ENCODE measurements at places on chromosomes 12 and 14.

DNA sequence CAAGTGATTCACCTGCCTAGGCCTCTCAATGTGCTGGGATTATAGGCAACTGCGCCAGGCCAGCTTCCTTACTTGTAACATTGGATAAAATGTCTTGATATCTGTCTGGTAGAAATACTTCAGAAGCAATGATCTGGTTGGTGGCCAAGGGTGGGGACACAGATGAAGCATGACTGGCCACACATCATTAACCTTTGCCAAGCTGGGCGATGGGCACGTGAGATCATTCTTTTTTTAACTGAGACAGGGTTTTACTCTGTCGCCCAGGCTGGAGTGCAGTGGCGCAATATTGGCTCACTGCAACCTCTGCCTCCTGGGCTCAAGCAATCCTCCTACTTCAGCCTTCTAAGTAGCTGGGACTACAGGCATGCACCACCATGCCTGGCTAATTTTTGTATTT lies 31.1 kb downstream of the PLEKHH1 start:
- no peak for DNase-seq

DNA sequence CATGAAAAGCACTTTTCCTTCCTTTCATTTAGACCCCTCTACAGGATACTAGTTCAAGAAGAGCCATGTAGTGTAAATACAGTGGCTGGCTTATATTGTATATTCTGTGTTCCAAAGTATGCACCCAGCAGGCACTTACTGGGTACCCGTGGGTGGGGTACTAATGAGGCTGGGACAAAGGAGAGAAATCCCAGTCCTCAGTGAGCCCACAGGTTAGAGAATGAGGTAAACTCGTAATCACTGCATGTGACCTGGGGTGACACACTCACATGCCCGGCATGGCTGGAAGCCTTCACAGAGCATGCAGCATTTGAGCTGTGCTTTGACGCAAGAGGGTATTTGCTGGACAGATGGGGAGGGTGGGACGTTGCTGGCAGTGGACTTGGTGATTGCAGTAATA lies 17.1 kb downstream of the SLC24A4 start:
- no peak for DNase-seq

DNA sequence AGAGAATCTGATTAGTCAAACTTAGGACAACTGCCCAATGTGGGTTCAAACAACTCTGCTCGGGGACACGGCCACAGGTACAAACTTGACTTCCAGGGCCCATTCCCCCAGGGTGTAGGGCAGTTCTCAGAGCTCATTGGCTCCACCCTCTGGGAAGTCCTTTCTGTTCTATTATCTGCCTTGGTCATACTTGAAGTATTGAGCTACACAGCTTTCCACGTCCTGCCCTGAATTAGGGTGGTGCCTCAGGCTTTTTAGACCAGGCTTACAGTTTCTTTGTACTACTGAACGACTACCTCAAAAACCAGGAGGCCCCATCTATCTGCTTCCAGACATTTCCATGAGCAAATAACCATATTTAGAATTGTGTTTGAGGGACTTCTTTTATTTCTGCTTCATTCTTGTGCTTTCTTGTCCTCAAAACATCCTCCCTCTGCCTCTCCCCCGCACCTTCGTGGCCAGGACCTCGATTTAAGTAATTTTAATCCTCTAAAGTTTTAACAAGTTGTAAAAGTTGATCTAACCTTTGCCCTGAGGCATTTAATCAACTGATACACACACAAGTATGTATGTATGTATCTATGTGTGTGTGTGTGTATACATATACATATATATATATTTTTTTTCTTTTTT lies 281.7 kb upstream of the AMIGO2 start:
- DNase-seq: no peak

DNA sequence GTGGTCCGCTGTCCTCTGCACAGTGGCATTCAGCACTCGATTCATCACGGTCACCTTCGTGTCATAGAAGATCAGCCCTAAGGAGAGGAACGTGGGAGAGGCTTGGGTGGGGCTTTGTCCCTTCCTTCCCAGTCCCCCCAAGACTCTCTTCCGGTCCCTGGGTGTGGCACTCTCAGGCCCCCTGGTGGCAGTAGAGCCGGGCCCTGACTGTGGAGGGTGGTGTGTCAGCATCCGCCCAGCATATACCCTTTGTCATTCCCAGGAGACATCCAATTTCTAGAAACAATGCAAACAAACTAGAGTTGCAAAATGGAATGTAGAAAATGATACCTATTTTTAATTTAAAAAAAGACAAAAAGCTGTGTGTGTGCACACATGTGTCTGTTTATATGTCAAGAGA lies 45.0 kb downstream of the TRAFD1 start:
- DNase-seq: no peak

DNA sequence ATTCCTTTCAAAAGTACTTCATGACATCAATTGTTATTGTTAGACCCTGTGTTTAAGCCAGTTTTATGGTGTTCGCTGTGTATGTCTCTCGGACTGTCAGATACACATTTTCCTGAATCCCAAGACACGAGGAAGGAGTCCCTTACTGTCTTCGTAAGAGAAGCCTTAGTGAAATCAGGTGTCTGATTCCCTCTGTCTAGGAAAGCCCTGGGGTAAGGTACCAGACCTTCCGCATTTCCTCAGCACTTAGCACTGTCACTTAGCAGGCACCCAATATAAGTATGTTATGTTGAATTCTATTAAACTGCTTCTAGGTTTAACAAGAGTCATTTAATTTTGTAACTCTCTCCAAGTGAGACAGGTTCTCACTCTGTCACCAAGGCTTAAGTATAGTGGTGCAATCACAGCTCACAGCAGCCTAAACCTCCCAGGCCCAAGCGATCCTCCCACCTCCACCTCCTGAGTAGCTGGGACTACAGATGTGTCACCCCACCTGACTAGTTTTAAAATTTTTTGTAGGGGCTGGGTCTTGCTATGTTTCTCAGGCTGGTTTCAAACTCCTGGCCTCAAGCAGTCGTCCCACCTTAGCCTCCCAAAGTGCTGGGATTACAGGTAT lies 111.0 kb downstream of the BBS10 start:
- DNase-seq: no peak

- DNase-seq: no peak
Measured at GRCh38 chr12:29741342-29742241, 42.1 kb downstream of the TMTC1 start.

GRCh38 chr12:115466076-115466475 lies 782.1 kb upstream of the TBX3 start:
- no peak for DNase-seq

GRCh38 chr14:83006121-83006670 lies 1472.5 kb upstream of the SEL1L start:
- DNase-seq: no peak

- no peak for DNase-seq
Measured at GRCh38 chr14:59187802-59188460, 536 bp upstream of the DAAM1 start.

- DNase-seq: no peak
Measured at GRCh38 chr14:20837831-20838230, 35.2 kb upstream of the RNASE1 start.

DNA sequence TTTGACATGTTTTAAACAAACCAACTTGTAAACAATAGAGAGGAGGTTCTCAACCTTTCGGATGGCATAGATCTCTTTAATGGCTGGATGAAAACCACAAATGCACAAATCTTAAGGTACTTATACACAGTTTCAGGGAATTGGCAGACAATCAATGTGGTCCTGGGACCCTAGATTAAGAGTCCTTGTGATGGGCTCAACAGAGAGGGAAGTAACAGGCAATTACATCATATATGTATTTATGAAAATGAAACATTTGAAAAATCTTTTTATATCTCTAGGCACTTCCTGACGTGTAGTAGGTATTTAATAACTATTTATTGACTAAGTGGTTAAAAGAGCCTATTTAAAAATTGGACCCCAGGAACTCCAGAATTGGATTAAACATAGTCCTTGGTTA lies 897 bp downstream of the ACTR10 start:
- no peak for DNase-seq

DNA sequence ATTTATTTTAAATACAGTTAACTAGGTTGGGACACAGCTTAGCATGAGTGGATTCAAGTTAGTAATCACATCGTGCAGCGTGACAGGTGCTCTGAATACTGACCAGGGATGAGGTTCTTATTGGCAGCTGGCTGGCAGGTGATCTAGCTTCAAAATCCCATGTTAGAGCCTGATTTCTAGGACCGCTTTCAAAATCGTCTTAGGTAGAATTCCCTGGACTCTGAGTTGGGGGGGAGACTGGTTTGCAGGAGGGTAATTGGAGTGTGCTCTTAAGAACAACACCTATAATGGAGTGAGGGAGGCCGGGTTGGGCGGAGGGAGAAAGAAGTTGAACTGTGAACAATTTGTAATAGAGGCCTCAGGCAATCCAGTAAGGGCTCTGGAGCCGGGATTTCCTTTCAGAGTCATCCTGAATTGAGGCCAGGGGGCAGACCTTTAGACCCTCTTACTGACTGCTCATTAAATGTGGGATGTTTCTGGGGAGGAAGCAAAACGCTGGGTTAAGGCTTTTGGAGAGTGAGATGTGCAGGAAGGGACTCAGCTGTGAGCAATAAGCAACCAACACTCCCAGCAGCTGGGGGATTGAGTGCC lies 874 bp upstream of the YARS2 start:
- DNase-seq: no peak

DNA sequence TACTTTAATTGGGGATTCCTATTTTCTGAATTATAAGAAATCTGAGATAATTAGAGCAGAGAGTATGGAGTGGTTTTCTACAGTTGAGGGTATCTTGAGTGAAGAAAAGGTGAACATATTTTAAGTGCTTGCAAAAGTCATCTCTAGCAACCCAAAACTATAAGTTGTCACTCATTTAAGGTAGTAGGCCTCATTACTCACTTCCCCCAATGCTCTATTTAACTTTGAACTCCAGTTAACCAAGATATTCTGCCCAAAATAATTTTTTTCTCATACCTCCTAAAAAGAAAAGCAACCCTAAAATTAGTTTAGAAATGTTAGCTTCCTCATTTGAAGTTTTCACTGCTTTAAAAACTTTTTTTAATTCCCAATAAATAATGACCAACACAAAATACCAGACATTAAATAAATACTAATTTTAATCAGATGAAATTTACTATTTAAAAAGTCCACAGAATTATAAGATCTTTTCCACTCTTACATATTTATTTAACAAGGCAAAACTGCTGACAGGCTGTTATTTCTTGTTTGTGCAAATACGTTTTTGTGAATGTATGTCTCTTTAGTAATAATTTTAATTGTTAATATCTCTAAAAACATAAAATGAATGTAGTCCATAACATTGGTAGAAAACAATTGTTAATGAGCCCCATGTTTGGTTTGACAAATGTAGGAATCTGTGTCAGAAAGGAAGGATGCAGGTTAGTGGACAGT lies 47.8 kb downstream of the VRK1 start:
- no peak for DNase-seq

DNA sequence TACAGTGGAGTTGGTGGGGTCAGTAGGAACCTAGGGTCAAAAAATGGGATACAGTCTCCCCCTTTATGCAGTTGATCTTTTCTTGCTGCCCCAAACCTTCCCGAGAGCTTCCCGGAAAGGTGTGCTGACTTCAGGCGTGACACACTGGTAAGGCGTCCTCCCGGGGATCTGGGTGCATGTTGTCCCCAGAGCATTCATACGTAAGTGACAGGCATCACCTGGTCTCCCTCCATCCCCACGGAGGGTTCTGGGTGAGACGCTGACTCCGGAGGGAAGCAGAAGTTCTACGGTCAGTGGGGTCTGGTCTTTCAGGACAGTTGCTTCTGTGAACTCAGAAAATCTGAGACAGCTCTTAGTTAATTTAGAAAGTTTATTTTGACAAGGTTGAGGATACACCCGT lies 159.6 kb upstream of the RTL1 start:
- DNase-seq: no peak

GRCh38 chr14:23365036-23365731 lies at the start of gene EFS:
Gene EFS (minus strand): TSS chr14:23365172. CDS start chr14:23365025, 147 bp downstream.
- peak; percentile 46 for DNase-seq

- no peak for DNase-seq
Measured at GRCh38 chr14:101062601-101063000, 159.1 kb upstream of the RTL1 start.

DNA sequence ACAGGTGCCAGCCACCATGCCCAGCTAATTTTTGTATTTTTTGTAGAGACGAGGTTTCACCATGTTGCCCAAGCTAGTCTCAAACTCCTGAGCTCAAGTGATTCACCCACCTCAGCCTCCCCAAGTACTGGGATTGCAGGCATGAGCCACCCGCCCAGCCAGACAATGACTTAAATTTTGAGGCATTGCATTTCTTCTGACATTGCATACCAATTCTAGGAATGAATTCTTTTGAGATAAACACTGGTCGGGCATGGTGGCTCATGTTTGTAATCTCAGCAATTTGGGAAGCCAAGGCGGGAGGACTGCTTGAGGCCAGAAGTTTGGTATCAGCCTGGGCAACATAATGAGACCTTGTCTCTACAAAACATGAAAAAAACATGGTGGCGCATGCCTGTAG lies 2.5 kb upstream of the CELA1 start:
- DNase-seq: no peak

DNA sequence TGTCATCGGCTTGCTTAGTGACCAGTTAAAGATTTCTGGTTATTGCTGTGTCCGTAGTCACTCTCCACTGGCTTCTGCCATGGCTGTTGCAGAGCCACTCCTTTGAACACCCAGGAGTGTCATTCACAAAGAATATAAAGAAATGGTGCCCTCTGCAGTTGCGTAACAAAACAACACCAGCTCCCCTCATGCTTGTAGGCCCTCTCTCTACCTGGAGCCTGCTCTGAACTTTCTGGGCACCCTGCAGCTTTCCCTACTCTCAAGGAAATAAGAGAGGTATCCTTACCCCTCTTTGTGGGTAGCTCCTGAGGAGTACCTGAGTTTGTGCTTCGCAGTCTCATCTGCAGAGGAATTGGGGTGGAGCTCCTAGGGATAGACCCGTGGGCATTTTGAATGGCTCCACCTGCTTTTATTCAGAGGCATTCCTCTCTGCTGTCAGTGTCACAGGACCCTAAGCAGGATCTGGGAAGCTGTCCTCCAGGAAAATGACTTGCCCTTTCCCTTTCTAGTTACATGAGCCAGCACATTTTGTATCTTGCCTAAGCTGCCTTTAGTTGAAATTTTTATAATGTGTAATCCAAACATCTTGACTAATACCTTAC lies 97.2 kb upstream of the TMEM260 start:
- DNase-seq: no peak

- DNase-seq: no peak
Measured at GRCh38 chr12:56216461-56216860, 5.3 kb downstream of the RNF41 start.

DNA sequence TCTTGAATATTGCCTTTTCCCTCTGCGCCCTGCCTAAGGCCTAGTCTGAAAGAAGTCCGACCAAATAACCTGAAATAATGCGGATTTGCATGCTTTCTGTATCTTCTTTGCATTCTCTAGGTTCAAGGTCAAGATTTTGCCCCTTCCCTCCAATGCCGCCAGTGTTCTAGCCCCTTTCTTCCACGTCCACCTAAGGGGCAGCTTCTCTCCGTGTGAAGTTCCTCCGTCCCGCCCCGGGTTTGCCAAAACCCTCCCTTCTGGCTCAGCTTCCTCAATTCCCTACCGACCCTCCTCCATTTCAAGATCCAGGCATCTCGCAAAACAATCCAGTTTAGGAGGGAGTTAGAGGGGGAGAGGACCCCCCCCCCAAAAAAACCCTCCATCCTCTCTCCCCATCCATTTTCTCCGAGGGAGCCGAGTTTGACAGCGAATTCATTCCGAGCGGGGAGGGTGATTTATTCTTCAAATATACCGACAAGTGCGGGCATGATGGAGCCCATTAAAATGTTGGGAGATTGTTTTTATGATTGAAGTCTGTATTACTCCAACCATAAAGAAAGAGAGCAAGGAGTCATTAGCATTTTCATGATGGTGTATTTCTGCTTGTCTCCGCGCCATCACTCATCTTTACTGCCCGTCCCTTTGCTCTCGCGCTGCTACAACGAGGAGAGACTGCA lies 20.9 kb upstream of the ATP5MC2 start:
- DNase-seq: no peak

- no peak for DNase-seq
Measured at GRCh38 chr12:63882844-63883243, 38.3 kb downstream of the SRGAP1 start.
